ENCODE measurements at places on chromosomes 16 and 17.

GRCh38 chr16:26993511-26993910, 73.2 kb upstream of the C16orf82 start:
- DNase-seq = no peak

- no peak for DNase-seq
Measured at GRCh38 chr16:75333721-75334163, 82.3 kb upstream of the BCAR1 start.

DNA sequence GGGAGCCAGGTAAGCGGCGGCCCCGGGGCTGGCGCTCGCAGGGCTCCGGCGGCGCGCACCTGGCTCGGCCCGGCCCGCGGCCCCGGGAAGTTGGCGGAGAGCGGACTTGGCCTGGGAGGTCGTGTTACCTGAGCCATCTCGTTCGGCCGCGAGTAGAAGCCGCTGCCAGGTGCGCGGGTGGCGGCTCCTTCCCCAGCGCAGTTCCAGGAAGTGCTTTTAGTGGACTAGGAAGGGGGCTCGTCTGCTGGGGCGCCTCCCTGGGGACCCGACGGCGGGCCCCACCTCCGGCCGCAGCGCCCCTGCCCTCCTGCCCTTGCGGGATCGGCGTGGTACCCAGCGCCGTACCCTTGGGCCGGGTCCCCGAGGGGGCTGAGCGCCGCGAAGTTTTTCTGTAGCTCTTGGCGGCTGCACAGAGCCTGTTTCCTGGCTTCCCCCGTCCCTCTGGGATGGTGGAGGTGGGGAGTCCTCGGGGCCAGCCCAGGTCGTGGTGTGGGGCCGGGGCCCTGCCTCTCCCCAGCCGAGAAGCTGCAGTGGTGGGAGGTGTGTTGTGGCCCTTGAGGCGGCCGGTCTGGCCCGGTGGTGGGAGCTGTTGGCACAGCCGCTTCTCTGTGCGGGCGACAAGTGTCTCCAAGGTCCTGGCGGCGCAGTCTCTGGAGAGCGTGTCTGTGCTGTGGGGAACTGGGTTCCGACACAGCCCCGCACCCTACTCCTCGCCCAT, 96.9 kb downstream of the RAB11FIP4 start:
- no peak for DNase-seq

DNA sequence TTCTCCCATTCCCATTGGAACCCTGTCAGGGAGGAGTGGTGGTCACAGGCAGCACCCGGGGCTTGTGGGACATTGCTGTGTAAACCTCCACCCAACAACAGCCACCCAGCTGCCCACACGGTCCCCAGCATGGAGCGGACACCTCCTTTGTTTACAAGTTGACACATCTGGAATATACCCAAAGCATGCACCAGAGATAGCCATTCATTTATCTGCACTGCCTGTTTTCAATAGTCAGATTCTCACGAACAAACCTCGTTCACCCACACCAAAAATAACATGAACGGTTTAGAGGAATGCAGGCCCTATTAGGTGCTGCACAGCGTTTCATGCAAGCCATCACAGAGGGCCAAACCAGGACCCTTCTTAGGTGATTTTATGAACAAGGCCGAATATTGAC, 244.8 kb downstream of the FOXL1 start:
- no peak for DNase-seq

DNA sequence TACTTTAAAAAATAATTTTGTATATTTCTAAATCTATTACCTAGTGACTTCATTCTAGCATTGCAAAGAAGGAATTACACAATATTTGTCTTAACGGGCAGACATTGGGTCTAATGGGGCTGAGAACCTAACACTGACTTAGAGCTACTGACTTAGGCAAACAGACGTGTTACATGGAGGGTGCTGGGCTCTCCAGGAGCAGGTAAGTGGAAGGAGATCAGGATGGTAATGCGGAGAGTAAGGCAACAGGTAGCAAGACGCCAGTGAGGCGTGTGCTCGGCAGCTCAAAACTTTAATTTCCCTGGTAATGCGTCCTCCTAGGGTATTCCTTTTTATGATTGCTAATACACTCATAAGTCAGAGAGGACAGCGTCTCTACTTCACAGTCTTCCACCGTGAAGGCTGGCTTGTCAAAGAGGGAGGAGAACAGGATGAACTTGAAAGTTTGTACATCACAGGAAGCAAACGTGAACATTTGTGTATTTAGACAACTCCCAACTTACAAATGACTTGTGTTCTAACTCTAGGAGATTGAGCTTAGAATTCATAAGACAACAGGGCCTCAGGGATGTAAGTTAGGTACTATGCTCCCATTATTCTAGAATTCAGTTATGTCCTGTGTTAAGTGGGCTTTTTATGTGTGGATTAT, 4.6 kb downstream of the KRT28 start:
- DNase-seq = no peak

GRCh38 chr16:76276745-76277438, at the start of gene CNTNAP4:
Gene CNTNAP4, plus strand, starts transcription at chr16:76277401. Its CDS starts 262 bp downstream, at chr16:76277663.
- DNase-seq = no peak

GRCh38 chr17:9612006-9612405, 33.3 kb upstream of the USP43 start:
- DNase-seq = no peak

DNA sequence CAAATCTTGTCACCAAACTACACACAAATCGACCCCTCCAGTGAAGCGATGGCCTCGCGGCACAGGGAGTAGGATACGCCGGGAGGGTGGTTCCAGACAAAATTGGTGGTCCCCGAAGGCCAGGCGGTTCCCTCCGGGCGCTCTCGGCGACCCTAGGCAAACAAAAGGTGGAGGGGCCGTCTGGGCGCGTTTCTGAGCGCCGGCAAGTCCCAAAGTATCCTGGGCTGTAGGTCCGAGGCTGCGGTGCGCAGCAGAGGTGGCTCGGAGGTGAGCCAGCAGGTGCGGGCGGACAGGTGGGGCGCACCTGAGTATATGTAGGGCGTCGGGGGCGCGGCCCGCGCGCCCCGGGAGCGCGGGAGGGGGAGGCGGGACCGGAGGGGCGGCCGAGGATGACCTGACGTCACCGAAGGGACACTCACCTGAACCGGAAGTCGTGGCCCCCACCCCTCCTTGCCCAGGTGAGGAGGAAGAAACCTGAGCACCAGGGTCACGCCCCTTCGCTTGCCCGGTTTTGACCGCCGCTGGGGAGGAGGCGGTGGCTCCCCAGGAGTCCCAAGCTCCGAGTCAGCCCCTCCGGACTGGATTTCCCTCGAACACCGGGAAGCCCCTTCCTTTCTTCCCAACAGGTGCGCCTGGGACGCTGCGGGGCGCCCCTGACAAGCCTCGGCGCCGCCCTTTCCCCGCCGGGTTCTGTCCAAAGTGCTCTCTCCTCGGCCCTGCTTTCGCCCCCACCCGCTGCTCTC, at the start of gene CLDN7:
Gene CLDN7 (minus strand): TSS at position 287 of the 743 bp plus-strand sequence. CDS start 435 bp downstream, outside the sequence.
- DNase-seq = no peak

GRCh38 chr16:68961778-68962402, 118.6 kb downstream of the TANGO6 start:
- DNase-seq = no peak

DNA sequence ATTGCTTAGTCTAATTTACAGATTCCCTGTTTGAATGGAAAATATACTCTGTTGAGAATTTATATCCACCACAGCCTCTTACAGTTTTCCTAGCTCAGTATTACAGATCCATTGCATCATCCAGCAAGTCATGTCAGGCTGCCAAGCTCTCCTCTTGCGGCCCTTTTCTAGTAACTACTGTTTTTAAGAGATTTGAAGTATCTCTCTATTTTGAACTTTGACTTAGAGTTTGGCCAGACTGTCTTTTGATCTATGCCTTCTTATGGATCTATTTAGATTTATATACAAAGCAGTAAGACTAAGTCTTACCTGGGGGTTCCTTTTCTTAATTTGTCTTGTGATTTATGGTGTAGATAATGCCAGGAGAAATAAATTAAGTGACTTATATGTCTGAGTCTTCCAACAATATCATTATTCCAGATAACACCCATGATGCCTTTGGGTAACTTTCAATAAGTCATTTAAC, 53.1 kb upstream of the ABCC11 start:
- DNase-seq = no peak

DNA sequence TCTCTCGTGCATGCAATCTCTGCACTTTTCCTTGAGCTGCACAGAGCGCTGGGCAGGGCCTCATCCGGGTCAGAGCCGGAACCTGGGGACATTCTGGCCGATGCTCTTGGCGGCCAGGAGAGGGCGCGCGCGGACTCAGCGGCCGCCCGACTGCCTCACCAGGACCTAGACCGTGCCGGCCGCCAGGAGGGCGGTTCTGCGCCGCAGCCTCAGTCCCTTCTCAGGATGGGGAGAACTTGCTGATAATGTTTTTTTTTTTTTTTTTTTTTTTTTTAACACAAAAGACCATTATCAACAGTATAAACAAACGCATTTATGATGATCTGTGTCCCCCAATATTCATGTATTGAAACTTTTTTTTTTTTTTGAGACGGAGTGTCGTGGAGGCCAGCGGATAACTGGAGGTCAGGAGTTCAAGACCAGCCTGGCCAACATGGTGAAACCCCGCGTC, 8.1 kb upstream of the FLYWCH2 start:
- no peak for DNase-seq

DNA sequence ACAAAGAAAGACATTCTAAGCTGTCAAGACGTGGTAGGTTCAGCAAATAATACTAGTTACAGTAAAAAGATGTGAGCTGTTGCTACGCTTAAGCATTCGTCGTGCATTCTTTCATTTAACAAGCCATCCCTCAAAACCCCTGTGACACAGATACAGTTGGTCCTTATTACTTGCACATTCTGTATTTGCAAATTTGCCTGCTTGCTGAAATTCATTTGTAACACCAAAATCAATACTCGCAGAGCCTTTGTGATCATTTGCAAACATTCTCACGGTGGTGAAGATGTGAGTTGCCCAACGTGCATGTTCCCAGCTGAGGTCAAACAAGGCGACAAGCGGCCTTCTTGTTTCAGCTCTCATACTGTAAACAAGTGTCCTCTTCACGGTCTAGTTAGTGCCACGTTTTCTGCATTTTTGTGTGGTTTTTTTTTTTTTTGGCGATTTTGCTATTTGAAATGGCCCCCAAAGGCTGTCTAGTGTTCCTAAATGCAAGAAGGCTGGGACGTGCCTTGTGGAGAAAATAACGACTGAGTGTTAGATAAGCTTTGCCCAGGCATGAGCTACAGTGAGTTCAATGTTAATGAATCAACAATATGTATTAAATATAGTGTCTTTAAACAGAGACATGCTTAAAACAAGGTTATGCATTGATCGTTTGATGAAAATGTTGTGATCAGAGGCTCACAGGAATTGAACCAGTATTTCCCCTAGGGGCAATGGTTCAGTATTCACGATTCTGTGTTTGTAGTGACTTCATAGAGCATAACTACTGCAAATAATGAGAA, 84.1 kb downstream of the RAB11FIP4 start:
- no peak for DNase-seq

GRCh38 chr16:6124136-6124535, 1026.5 kb upstream of the EEF2KMT start:
- no peak for DNase-seq

DNA sequence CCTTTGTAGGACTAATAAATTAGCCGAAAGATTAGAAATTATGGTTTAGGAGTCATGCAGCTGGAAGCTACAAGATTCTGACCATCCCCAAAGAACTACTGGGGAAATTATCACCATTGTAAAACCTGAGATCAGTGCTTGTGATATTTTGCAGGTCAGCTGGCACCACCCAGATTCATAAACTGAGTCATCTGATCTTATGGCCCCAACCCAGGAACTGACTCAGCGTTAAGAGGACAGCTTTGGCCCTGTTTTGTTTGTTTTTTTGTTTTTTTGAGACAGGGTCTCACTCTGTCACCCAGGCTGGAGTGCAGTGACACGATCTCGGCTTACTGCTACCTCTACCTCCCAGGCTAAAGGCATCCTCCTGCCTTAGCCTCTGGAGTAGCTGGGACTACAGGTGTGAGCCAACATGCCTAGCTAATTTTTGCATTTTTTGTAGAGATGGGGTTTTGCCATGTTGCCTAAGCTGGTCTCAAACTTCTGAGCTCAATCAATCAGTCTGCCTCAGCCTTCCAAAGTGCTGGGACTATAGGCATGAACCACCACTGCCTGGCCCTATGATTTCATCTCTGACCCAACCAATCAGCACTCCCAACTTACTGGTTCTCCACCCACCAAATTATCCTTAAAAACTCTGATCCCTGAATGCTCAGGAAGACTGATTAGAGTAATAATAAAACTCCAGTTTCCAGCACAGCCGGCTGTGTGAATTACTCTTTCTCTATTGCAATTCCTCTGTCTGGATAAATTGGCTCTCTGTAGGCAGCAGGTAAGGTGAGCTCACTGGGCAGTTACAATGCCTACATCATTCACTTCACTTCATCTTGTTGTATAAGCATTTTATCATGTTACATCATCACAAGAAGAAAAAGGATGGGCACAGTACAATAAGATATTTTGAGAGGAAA, 79.4 kb upstream of the KSR1 start:
- DNase-seq = no peak

- DNase-seq = peak; percentile 31
Measured at GRCh38 chr17:32958418-32958817, 30.5 kb downstream of the TMEM98 start.

DNA sequence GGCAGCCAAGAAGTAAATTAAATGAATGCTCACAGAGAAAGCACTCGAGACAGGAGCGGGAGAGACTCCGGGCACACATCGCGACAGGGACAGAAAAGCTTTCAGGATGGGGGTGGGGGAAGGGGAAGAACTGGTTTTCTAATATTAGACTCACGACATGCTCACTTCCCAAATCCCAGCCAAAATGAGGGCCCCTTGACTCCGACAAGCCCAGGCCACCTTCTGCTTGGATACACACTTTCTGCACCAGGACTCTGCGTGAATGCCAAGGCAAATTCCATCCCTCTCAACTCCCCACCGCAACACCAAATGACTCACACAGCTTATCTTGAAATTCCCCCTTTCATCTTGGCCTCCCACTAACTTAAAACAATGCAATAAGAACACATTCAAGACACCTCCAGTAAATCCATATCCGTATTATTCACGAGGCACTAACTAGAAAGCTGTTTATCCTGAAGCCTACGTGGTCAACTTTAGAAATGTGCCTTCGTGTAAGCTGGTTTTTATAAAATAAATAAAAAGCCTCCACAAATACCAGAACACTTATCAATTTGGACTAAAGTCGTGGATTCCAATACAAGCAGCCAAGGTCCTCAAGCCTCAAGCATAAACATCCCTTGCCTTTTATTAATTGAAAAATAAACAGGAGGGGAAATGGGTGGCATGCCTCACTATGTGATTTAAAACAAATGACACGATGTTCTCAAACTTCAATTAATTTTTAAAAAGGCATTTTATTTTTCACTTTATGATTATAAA, 46.1 kb downstream of the NXN start:
- peak; percentile 79 for DNase-seq

DNA sequence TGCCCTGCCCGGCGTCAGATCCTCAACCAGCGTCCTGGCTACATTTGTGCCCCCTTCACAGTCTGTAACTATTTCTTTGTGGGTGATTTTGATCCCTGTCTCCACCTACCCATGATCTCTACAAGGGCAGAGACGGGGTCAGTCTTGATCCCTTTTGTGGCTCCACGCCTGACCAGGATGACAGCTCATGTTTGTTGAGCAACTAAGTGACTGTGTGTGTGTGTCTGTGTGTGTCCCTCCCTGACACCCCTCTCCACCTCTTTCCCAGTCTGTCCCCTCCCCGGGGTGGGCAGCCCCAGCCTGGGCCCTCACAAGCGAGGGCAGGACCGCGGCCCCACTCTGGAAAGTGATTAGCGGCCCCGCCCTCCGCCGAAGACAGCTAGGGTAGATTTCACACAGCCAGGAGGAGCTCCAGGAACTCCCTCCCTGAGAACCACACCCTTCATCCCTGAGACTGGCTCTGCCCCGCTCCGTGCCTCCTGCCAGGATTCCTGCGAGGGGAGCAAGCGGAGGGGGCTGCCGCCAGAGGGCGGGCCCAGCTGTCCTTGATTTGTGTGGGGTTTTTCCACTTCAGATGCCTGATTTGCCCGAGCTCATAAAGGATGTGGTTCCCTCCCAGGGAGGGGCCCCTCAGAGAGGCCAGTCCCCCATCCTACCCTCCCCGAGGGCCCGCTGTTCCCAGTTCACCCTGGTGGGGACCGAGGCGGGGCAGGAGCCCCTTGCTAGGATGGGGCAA, 5.3 kb upstream of the HS3ST6 start:
- no peak for DNase-seq
